ENCODE measurements at places on chromosomes 1 and 21. TPM values are rescaled to one million over a fixed set of nuclear protein-coding genes. Genes with fewer than 3 reads are reported as not detected.

SH2D2A gene
- total RNA-seq: 5.0 TPM

TNFRSF4 gene
- total RNA-seq: not detected

CCDC30 gene
- total RNA-seq: 2.3 TPM

MNDA gene
- total RNA-seq: not detected

RGS4 gene
- 36.6 TPM for total RNA-seq

PRAMEF12 gene
- 0.63 TPM for total RNA-seq

ATP8B2 gene
- total RNA-seq: 31.3 TPM

GUCA2B gene
- not detected for total RNA-seq

ZNF644 gene
- 89.5 TPM for total RNA-seq

IFNLR1 gene
- 1.0 TPM for total RNA-seq

CAPN8 gene
- 0.83 TPM for total RNA-seq

KCNJ9 gene
- 0.70 TPM for total RNA-seq

TNFSF4 gene
- 3.6 TPM for total RNA-seq

SELL gene
- 0.46 TPM for total RNA-seq

Data from motor neuron (in vitro differentiated cells).